ENCODE measurements at places on chromosomes 6 and 20. TPM values are rescaled to one million over a fixed set of nuclear protein-coding genes. Genes with fewer than 3 reads are reported as not detected.

The ARFGEF3 gene
- total RNA-seq: 4.3 TPM

DNA sequence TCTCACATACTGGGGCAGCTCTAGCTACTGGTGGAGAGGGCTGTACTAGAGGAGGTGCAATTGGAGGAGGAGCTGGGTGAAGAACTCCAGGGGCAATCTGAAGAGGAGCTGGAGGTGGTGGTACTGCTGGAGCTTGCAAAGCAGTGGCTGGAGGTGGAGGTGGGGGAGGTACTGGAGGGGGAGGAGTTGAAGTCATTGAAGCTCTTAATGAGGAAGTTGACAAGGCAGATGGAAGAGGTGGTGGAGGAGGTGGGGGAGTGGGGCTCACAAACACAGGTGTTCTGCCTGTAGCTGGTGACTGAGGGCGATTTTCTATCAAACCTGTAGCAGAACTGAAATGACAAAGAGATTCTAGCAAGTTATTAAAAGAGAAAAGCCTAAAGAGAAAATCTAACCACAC lies 77.6 kb downstream of the WASF1 start:
- DNase-seq: no peak

- DNase-seq: no peak
Measured at GRCh38 chr6:54086439-54086838, 24.8 kb upstream of the MLIP start.

DNA sequence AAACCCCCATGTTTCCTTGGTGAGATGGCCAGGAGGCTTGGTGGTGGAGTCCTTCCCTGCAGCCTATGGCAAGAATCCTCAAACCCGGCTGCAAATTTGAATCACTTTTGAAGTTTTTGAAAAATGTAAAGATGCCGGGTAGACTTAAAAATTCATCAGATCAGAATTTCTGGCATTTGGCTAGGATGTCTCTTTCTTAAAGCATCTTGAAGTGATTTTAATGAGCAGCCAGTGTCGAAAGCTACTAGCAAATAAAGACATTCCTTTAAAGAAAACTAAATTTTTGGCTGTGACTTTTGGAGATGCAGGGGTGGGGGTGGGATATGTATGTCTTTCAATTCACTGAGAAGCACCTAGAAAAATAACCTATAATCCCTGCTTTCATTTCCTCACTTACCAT lies 25.6 kb upstream of the NOX3 start:
- DNase-seq: no peak

The RSPH3 gene
- 6.4 TPM for total RNA-seq

- DNase-seq: peak; percentile 38
Measured at GRCh38 chr6:138250513-138251247, 32.4 kb upstream of the PBOV1 start.

DNA sequence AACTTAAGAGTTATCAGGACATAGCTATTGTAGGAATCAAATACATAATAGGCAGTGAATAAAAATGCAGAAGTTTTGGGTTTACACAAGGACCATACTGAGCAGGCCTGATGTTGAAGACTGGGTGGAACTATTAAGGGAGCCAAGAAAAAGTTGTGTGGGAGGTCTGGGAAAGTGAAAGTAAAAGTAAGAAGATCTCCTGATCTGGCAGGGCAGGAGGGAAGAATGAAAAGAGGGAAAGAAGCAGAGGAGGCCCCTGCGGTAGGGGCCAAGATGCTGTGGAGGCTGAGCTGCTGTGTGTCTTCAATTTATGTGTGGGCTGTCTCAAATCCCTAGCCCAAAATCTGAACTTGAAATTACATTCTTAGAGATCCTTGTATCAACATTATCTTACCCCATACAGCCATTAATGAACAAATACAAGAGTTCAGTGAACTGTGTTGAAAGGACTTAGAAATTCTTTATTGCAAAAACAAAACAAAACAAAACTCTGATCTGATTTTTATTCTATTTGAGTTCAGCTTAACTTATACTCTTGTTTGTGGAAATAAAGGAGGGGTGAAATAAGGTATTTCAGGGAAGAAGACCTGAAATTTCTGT lies 1183.8 kb downstream of the HACE1 start:
- DNase-seq: no peak
